Occipital lobe (tissue), 3 donors: ENCODE measurements at places on chromosomes 5 and 9.

- no peak for DNase-seq
These were observed 1.6 kb downstream of the DMXL1 start for GRCh38 chr5:119072496-119072895.

DNA sequence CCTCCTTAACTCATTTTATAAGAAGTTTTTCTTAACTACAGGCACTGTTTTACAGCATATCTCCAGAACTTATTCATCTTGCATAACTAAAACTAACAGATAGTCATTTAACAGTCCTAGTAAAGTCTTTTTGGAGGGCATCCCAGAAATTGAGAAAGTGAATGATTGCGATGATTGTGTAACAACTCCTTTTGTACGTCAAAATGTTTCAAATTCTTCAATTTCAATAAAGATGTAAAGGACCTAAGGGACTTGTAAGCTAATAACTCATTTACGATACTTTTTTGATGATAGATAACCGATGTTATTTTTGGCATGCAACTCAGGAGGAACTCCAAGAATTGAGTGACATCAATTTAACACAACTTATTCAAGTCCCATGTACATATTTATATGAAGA is 42.7 kb downstream of the SVEP1 start:
- no peak for DNase-seq

GRCh38 chr5:19532936-19533335 is 455.1 kb downstream of the CDH18 start:
- no peak for DNase-seq

GRCh38 chr5:55667938-55668337 is 44.2 kb downstream of the SLC38A9 start:
- no peak for DNase-seq

GRCh38 chr5:150434464-150434863 is 15.1 kb downstream of the RPS14 start:
- no peak for DNase-seq

DNA sequence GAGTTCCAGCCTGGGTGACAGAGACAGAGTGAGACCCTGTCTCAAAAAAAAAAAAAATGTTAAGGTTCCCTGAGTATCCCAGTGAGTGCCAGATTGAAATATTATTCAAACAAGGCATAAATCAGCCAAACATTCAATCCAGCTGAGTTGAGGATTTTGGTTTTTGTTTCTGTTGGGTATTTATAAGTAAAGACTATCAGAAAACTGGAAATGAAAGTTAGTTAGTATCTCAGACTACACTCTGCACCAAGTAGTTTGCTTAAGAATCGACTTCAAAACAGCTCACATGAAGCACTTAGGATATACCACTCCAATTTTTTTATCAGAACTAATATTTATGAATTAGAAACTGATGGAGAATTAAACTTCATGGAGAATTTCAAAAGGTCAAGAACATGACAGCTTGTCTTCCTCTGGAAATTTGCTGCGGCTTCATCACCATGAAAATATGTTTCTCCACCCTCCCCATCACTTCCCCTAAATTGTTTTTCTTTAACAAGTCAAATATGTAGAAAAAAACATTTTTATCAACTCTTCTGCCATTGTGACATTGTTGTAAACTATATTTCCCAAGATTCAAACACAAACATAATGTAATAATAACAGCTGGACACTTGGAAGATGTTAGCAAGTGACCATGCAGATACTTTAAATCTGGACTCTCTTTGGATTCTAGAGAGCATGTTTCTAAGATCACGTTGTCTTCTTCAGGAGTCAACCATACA is 110.0 kb upstream of the PTGER4 start:
- DNase-seq = no peak

GRCh38 chr9:135192686-135193085 is 105.2 kb downstream of the OLFM1 start:
- no peak for DNase-seq

GRCh38 chr9:3887221-3887653 is 361.4 kb upstream of the RFX3 start:
- no peak for DNase-seq

GRCh38 chr5:174734571-174735497 is 10.5 kb downstream of the MSX2 start:
- no peak for DNase-seq

GRCh38 chr5:16992006-16992405 is 55.9 kb upstream of the MYO10 start:
- DNase-seq = no peak

DNA sequence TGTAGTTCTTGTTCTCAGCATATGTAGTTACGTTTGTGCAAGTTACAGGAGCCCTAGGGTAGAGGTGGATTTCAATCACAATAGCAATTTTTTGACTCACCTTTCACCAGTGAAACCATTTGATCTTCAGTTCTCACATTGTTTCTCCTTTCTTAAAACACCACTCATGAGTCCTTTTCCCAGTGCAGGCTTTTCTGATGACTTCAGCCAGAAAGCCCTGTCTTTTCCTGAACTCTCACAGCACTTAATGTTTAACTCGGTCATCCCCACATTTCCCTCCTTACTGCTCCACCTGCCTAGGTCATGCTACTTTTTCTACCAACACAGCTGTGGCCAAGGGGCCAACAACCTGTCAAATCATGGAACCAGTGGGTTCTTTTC is 37.9 kb downstream of the ARHGEF28 start:
- no peak for DNase-seq

DNA sequence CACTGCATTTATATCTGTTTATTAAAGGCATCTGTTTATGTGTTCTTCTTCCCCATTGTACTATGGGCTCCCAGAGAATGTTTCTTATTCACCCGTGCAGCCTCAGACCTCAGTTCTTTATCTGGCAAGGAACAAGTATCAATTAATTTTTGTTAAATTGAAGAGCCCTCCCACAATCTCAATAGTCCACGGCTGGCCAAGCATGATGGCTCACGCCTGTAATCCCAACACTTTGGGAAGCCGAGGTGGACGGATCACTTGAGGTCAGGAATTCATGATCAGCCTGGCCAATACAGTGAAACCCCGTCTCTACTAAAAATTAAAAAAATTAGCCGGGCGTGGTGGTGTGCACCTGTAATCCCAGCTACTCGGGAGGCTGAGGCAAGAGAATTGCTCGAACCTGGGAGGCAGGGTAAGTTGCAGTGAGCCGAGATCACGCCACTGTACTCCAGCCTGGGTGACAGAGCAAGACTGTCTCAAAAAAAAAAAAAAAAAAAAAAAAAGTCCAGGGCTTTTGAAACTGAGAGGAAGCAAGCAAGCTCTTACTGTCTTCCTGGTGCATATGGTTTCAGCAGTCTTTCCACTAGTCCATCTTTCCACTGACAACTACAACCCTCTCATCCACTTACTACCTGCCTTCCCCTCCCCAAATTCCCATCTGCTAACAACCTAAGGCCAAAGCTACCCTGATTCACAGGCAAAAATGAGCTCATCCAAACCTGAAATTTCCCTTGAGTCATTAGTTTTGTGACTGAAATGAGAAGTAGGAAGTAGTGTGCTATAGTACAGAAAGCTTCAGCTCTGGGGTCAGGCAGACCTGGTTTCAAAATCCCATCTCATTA is 2.3 kb upstream of the HK3 start:
- no peak for DNase-seq

DNA sequence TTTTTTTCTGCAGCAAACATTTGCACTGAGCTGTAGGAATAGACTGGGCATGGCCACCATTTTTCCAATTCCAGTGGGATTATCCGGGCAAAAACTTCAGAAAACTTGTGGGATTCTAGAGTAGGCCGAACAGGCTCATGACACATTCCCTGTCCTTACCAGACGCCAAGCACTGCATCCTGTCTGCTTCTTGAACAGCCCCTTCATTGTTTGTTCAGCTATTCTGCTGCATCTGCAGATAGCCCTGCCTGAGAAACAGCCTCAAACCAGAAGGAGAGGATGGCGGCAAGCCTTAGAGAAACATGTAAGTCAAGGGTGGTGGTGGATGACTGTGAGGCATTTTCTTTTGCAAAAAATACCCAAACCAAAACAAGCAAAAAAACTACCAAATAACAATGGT is 111.8 kb upstream of the NTRK2 start:
- DNase-seq = no peak

- no peak for DNase-seq
These were observed 138.7 kb downstream of the HTR1A start for GRCh38 chr5:63823583-63823982.

- no peak for DNase-seq
These were observed 957 bp upstream of the HBEGF start for GRCh38 chr5:140347360-140347759.

DNA sequence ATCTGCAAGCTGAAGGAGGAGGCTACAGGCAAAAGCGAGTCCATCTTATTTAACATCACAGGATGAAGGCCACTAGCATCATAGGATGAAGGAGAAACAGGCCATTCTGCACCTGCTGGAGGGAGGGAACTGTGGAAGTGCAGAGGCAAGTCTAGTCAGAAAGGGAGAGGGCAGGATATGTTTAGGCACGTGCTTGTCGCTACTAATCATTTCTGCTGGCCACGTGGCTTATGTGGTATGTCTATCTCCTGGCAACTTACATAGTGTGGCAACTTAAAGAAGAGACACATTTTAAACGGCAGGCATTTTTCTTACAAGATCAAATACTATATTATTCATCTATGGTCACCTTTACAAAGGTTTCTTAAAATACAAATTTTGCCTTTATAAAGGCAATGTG is 74.0 kb downstream of the GNAQ start:
- no peak for DNase-seq

GRCh38 chr5:169781420-169782345 is 144.6 kb downstream of the DOCK2 start:
- no peak for DNase-seq

GRCh38 chr5:180808461-180809000 is 5.9 kb upstream of the MGAT1 start:
- DNase-seq = no peak

DNA sequence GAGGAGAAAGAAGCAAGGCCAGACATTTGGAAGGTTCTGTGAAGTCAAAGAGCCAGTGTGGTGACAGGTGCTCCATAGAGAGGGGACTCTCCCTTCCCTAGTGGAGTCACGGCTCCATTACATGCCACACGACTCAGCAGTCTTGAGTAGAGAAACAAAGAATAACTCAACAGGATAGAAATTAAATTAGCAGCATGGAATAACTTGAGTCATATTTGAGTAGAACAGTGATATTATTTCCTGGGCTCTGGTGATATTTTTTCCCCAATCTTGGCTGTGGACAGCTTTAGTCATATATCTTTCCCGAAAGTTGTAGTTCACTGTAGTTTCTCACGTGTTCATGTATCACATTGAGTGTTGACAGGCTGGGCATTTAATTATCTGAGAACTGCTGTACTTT is 149.7 kb upstream of the EFNA5 start:
- no peak for DNase-seq

- peak; percentile 12 for DNase-seq
These were observed 215.6 kb downstream of the ROR2 start for GRCh38 chr9:91734371-91734981.

DNA sequence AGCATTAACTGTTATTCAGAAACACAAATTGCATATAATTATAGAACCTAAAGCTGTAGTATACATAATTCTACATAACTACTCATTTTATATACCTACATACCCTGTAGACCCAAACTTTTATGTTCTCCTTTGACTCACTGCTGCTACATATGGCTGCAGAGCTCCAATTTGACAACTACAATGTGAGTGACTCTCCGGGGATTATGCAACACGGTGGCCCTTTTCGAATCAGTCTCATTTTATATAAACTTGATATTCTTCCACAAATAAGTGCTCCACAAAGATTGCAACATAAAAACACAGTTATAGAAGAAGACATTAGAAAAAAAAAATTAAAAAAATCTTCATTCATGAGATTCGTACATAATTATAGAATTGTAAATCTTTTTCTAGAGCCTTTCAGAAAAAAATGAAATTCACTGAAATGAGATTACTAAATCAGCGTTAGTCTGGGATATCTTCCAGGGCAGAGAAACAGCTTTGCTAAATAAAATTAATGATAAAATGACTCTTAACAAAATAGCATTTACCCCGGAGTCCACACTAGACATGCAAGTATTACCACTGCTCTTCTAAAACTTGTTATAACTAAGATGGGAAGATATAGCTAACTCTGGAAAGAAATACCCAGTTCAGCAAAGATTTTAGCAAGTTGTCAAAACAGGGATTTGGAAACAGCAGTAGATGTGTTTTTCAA is 52.6 kb downstream of the SRFBP1 start:
- no peak for DNase-seq

- no peak for DNase-seq
These were observed 204.6 kb upstream of the CD180 start for GRCh38 chr5:67401172-67401571.

GRCh38 chr5:98173334-98173733 is 600.1 kb upstream of the RGMB start:
- no peak for DNase-seq

DNA sequence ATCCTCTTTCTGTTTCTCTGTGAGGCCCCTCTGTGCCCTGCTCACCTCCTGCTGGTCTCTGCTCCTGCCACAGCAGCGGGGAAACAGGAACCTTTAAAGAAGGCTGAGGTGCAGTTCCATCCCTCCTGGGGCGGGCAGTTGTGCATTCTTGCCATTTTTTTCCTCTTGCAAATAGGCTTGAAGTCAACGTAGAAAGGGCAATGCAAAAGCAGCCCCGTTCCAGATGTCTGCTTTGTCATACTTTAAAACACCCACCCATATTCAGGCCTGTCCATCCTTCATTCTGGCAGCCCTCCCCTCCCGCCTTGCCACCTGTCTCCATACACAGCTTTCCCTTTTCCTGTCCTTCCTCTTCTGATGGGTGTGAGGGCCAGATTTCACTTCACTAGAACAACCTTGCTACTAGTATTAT is 65.4 kb upstream of the KLF9 start:
- DNase-seq = no peak

GRCh38 chr9:133160742-133161546 is 2.8 kb downstream of the GBGT1 start:
- DNase-seq = no peak

DNA sequence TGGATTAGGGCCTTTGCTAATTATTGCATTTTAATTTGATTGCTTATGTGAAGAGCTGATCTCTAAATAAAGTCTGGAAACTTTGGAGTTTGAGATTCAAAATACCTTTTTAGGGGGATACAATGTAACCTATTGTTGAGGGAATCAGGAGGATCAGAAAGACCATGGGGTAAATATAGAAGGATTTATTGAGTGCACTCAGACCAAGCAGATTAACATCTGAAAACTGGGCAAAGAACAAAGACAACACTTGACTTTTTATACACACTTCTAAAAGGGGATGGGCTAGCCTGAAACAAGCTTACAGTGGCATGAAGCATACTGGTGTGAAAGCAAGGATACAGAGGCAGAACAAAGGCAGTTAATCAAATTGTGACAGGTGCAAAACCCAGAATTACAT is 174.3 kb downstream of the MRPS30 start:
- DNase-seq = no peak

DNA sequence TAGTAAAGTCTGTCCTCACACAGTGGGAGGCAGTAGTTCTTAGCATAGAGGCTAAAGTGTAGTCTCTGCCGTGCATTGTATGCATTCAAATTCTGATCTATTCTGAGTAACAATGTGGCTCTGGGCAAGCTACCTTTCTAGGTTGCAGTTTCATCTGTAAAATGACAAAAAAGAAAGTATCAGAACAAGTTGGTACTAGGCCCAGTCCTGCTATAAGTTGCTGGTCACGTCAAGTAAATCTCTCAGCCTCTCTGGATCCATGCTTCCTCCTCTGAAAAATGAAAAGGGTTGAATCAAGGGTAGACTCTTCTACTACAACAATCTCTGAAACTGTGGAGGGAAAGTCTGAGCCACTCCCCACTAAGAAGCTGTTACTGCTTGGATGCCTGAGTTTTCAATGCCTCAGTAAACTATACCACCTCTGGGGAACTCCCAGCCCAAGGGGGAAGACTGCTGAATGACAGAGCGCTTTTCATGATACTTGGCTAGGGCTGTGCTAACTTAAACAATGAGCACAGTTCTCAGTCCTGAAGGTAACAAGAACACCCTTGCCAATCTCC is 34.5 kb upstream of the SPARC start:
- no peak for DNase-seq
